ENCODE measurements at places on chromosomes 7 and 10.

- no peak for DNase-seq
Observed at GRCh38 chr10:85612833-85613232, 753.8 kb downstream of the GRID1 start.

DNA sequence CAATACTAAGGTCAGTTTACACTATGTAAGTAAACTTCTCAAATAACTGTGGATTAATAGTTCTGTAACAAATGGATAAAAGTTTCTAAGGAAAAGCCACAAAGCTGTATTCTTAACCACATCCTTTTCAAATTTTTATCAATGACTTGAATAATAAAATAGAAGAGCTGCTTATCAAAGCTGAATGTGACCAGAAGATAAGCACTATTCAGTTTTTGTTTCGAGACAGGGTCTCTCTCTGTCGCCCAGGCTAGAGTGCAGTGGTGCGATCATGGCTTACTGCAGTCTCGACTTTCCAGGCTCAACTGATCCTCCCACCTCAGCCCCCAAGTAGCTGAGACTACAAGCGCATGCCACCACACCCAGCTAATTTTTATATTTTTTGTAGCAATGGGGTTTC, 17.0 kb downstream of the UPF2 start:
- DNase-seq = no peak

- no peak for DNase-seq
Observed at GRCh38 chr7:102873470-102874165, 39.2 kb upstream of the LRRC17 start.

GRCh38 chr10:78424723-78425122, 391.1 kb downstream of the RPS24 start:
- DNase-seq = no peak

DNA sequence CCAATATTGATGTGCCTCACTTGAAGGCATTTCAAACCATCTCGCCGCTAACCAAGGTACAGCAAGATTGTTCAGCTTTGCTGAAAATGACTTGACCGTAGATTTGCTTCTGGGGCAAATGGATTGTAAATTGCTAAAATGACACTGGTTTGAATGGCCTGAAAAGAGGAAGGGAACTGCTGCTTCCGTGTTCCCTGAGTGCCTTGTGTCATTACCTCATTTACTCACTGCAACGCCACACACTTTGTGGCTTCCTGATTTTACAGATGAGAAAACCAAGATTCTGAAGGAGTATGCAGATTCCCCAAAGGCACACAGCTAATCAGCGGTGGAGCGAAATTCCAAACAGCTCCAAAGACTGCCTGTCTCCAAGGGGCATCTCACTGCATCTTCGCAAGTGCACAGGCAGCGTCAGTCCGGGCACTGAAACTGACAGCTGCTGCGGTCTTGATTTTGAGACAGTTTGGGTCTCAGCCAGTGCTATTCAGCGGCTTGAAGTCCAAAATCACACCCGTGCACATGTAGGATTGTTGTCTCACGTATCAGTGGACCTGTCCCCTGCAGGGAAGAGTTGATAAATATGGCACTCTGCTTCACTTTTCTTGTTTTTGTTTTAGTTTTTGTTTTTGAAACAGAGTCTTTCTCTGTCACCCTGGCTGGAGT, 290.9 kb downstream of the DPP6 start:
- DNase-seq = no peak
